Activated CD4-positive, alpha-beta T cell treated with anti-CD3 and anti-CD28 coated beads for 4 hours (primary cell): ENCODE measurements at places on chromosomes 5 and 9.

DNA sequence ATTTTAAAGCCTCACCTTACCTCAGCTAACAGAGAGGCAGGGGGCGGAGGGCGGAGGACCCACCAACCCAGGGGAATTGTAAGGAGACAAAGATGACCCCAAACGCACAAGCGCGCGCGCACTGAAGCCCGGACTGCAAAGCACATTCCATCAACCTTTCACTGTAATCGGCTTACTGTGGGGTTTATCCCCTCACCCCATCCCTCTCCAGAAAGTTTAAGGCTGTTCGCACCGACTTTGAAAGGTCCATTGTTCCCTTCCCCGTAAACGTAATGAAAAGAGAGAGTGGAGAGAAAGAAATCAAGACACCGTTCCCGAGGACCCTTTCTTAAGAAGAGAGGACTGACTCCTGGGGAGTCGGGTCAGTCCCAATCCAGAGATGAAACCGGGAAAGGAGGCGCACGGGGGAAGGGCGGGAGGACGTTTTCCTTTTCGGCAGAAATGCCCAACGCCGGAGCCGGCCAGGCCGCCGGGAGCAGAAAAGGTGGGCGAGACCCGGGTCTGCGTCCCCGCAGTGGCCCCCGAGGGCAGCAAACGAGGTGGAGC is 464 bp downstream of the CEMIP2 start:
- DNase-seq: peak; percentile 34

DNA sequence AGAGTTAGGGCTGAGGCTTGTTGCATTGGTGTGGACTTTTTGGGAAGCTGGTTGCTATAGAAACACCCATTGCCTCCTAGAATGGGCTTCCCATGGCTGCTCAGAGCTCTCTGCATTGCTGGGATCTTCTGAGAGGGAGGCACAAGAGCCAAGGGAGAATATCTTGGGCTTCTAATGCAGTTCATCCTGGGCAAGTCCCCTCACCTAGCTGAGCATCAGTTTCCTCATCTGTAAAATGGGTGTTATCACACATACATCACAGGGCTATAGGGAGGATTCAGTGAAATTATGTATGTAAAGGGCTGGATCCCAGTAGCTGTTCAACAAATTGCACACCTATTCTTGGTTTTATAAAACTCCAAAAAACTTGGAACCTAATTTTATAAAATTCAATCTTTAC is 106.1 kb upstream of the ALDH1B1 start:
- DNase-seq: no peak

DNA sequence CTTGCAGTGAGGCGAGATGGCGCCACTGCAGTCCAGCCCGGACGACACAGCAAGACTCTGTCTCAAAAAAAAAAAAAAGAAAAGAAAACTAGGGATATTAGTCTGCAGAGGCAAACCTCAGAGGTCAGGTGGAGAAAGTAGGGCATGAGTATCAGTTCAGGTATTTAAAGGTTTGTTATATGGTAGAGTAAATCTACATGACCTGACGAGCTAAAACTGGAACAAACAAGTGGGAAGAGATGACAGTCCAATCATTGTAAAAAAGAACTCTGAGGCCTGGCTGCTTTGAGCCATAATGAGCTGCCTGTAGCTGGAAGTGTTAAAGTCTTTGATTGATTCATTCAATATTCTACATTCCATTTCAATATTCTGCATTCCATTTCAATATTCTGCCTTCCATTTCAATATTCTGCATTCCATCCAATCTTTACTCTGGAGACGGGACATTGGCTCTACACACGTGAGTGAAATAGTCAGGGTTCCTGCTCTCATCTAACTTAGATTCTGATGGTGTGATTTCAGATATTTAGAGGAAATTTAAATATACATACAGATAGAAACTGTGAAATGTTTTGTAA is 28.9 kb upstream of the GRAMD2B start:
- no peak for DNase-seq

GRCh38 chr9:129353697-129354336 is 175.8 kb upstream of the IER5L start:
- DNase-seq: no peak

DNA sequence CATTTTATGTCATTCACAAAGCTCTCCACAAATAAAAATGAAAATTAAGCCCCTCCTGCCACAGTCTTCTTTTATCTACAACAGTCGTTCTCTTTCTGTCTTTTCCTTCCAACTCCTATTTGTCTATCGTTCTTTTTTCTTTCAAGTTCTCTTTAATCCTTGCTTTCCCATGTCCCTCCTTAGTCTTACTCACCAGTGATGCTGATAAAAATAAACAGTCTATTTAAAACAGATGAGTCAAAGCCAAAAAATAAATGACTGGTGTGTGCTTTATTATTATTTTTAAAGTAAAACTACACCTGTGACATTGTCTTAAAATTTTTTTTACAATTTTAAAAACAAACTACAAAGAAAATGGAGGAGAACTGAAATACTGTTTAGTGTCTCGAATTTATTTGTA is 137.1 kb upstream of the TMEM161B start:
- DNase-seq: no peak

DNA sequence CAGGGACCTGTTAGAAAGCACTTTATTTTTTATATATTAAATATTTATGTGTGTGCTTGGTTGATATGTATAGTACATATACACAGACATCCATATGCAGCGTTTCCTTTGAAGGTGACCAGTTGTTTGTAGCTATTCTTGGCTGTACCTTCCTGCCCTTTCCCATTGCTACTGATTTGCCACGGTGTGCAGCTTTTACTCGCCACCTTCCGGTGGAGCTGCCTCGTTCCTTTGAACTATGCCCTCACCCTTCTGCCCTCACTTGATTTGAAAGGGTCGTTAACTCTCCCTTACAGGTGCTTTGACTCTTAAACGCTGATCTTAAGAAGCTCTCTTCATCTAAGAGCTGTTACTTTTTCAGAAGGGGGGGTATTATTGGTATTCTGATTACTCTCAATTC is 20.5 kb downstream of the RGMB start:
- DNase-seq: no peak

DNA sequence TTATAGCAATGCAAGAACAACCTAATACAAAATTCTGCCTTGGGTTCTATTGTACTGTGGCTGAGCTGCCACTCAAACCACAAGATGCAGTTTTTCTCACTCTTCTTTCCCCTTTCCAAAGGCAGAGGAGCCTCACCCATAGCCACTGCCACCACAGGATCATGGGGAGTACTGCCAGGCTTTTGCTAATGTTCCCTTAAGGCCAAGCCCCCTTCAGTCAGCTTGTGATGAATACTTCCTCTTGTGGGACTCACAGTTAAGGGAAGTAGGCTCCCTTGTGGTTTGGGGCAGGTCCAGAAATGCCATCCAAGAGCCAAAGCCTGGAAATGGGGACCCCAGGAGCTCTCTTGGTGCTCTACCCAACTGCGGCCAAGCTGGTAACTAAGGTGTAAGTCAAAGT is 258.7 kb downstream of the SPATA31D1 start:
- DNase-seq: no peak

DNA sequence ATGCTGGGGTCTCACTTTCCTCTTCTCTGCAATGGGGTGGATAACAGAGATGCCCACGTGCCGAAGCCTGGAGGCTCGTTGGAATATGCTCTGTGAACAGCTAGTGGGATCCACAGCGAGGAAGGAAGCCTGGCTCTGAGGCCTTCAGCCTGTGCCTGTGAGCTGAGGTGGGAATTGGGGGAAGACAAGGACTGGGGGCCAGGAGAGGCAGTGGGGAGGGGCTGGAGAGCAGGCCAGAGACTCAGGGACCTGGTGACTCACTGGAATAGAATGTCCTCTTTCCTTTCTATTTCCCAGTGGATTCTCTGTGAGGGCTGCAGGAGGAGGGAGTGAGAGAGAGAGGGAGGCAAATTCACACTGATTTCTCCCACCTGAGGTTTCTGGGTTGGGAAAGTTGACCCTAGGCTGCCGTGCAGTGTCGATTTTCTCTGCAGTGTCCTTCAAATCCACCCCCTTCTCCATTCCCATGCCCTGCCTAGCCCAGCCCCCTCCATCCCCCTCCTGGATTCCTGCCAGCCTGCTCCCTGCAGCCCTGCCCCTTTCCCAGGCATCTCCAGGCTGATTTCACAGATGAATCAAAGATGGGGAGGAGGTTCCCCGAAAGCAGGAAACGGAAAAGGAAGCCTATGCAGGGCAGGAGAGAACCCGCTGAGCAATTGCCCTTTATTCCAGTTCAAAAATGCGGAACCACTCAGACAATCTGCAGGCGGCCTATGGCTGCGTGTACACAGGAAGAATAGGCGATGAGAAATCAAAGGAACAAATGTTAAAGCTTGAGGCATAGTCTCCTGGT is 1.4 kb upstream of the SPAAR start:
- no peak for DNase-seq

DNA sequence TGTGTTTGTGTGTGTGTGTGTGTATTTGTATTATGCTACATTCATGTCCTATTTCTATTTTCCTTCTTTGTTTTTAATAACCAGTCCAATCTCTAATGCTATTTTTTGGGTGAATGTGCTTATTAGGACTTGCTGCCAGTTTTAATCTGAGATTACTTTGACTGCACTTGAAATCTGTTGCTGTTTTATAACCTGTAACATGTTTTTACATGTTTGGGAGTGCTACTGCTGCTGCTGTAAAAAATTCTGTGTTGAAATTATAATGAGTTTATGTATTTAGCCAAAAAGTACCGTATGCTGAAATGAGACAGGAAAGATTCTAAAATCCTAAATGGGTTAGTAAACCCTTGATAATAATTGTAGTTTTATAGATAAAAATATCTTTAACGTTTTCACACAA is 104.7 kb upstream of the SSBP2 start:
- no peak for DNase-seq

DNA sequence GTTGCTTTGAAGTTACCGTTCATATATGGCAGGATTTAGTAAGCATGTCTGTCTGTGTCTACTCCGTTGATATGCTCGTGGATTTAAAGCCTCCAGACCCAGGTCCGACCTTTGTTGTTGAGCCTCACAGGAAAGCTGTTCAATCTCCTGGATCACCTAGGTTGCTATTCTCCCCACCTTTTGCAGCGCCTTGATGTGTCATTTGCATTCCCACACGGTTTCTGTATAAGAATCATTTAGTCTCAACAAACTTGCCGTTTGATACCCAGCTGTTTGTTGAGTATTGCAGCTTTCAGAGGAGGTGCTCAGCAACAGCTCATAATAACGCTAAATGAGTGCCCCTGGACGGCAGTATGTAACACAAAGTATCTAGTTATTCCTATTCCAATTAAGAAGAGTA is 1.2 kb upstream of the ADGRV1 start:
- DNase-seq: no peak

- no peak for DNase-seq
These were observed 215.7 kb downstream of the PAX5 start for GRCh38 chr9:36818242-36818938.

DNA sequence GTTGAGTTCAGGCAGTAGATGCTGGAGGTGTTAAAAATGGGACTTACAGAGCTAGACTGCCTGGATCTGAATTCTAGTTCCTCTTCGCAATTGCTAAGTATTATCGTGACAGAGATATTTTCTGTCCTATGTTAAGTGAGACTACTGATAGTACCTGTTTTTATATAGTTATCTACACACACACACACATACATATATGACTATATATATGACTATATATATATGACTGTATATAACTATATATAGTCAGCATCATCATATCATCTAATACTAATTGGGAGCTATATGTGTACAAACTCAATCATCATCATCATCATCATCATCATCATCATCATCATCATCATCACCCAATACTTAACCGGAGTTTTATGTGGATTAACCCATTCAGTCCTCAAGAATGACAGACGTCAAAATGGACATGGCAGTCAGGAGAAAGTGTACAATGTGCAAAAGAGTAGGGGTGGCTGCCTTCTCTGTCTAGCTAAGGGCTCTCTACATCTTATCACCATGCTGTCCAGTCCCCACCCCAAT is 7.3 kb downstream of the PIK3R1 start:
- DNase-seq: no peak

DNA sequence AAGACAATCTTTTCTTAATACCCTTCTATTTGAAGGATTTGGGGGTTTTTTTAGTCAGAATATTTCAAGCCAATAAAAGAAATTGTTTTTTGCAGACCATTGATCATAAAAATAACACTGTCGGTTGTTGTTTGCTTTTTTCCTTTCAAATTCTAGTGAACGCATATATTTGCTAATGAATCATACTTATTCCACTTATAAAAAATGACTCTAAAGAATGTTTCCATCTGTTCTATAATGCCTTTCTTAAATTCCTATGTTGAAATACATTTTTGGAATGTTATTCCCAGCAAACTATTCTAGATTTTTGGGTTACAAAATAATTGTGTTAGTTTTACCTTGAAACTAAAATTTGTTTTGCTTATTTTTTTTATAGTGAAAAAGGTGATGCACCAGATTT is 32.2 kb downstream of the CWC27 start:
- DNase-seq: no peak

GRCh38 chr5:150067405-150067960 is 18.9 kb downstream of the CSF1R start:
- DNase-seq: no peak

GRCh38 chr9:127389381-127390247 is 7.4 kb upstream of the SLC2A8 start:
- no peak for DNase-seq

- no peak for DNase-seq
These were observed 4.4 kb upstream of the MEF2C start for GRCh38 chr5:88887342-88887741.

DNA sequence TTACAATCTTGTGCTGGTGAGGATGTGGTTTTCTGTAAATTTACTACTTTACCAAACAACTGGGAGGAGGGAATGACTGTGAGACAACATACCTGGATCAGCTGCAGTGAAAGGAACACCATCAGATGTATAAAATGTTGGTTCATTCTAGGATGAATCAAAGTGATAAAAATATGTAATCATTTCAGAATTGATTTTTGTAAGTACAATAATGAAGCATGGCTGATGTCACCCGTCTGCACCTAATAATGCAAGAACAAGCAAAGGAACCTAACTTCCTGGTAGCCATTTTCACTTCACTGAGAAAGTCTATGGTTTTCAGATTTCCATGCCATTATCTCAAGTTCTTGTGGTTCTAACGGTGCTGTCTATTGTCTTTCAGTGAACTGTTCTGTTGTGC is 18.7 kb upstream of the C5orf34 start:
- DNase-seq: no peak

DNA sequence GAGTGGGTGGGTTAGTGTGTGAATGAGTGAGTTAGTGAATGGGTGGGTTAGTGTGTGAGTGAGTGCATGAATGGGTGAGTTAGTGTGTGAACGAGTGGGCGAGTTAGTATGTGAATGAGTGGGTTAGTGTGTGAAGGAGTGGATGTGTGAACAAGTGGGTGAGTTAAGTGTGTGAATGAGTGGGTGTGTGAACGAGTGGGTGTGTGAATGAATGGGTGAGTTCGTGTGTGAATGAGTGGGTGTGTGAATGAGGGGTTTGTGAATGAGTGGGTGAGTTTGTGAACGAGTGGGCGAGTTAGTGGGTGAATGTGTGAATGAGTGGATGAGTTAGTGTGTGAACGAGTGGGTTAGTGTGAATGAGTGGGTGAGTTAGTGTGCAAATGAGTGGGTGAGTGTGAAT is 34.0 kb downstream of the NKD2 start:
- no peak for DNase-seq

GRCh38 chr9:127185931-127186781 is 63.7 kb upstream of the ANGPTL2 start:
- DNase-seq: no peak

GRCh38 chr5:178849316-178849715 is 10.4 kb upstream of the ZNF354B start:
- DNase-seq: no peak

- no peak for DNase-seq
These were observed 39.6 kb downstream of the STC2 start for GRCh38 chr5:173288632-173289031.

GRCh38 chr5:86570427-86571083 is 47.2 kb upstream of the COX7C start:
- DNase-seq: no peak
